ENCODE measurements at places on chromosomes 7 and 10.

GRCh38 chr10:103225939-103226338, 19.7 kb upstream of the RPEL1 start:
- DNase-seq = no peak

DNA sequence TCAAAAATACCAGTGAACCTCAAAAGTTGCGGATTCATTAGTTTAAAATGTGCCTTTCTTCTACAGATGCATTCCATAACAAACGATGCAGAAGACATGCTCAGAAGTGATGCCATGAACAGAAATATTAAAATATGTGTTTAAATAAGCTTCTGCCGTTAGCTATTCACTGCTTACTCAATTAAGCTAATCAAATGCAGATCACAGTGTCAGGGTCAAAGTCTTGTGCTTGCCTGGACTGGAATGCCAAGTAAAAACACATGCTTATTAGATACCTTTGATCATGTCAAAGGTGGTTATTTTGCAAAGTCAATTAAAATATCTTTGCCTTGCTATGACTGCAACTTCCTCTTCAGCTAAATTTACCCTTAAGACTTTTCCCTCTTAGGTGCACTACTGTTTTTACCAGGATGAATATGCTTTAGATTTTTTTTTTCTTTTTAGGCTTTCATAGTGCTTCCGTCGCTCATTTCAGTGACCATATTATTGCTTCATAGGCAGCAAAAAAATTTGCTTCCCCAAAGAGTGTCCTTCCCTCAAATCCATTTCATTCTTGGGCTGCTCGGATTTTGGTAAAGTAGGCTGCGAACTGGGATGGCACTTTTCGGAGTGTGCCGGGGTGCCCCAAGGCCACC, 905 bp downstream of the ASB13 start:
- peak; percentile 33 for DNase-seq

DNA sequence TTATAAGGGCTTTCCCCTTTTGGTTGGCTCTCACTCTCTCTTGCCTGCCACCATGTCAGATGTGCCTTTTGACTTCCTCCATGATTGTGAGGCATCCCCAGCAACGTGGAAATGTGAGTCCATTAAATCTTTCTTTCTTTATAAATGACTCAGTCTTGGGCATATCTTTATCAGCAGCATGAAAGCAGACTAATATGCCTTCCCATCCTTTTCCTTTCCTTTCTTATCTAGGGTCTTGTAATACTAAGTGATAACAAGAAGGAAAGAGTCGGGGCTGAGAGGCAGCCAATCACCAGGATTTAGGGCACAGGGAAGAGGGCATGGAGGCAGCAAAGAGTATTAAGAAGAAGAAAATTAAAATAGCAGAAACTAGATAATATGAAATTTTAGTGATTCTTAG, 62.0 kb upstream of the JCAD start:
- no peak for DNase-seq

GRCh38 chr10:15433850-15434537, 62.9 kb upstream of the FAM171A1 start:
- DNase-seq = peak; percentile 90

DNA sequence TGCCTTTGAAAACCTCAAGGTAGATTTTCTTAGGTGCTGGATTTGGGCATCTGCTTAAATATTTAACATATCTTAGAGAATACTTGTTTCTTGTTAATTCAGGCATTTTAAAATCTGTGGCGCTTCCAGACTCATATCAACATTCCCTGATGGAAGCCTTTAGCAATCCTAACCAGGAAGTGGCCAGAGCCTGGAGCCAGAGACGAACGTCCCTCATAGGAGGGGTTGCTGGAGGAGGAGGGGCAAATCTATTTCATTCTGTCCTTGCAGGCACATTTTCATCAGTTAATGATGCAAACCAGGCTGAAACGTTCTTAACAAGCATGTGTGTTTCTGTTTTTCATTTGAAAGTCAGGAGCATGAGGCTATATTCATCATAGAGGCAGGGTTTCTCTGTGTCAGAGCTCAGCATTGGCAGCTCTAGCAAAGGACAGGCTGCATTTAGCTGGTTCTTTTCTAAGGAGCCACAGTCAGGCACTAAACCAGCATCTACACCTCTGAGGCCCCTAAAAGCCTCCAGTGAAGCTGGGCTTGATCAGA, 17.8 kb upstream of the IFIT2 start:
- DNase-seq = peak; percentile 67

GRCh38 chr10:69101451-69102095, 13.7 kb downstream of the SRGN start:
- DNase-seq = no peak
